ENCODE measurements at places on chromosomes 3 and 15. TPM values are rescaled to one million over a fixed set of nuclear protein-coding genes. Genes with fewer than 3 reads are reported as not detected.

The AADACL2 gene
- total RNA-seq, result not detected

The CLDN16 gene
- not detected for total RNA-seq

The THPO gene
- 0.13 TPM for total RNA-seq

The MAN2A2 gene
- total RNA-seq, result 18.9 TPM

The LYZL4 gene
- not detected for total RNA-seq

The NUP210 gene
- total RNA-seq, result 0.99 TPM

The SEMA3B gene
- 11.1 TPM for total RNA-seq

The PCLAF gene
- 18.5 TPM for total RNA-seq

The LARP6 gene
- 49.7 TPM for total RNA-seq

The TMCO5A gene
- not detected for total RNA-seq

The CD200R1 gene
- total RNA-seq, result 0.06 TPM

The CTXN2 gene
- total RNA-seq, result not detected

The ARID3B gene
- 1.6 TPM for total RNA-seq

The IL20RB gene
- 0.31 TPM for total RNA-seq

The MAGI1 gene
- 10.6 TPM for total RNA-seq

The ATP13A4 gene
- 0.31 TPM for total RNA-seq

The CEP19 gene
- 3.3 TPM for total RNA-seq

The NOX5 gene
- 0.13 TPM for total RNA-seq

The INKA1 gene
- 20.5 TPM for total RNA-seq

The RARB gene
- 6.9 TPM for total RNA-seq

The OXTR gene
- 0.79 TPM for total RNA-seq

The KNL1 gene
- 10.8 TPM for total RNA-seq

The AQP9 gene
- not detected for total RNA-seq

The ILDR1 gene
- not detected for total RNA-seq

The DNASE1L3 gene
- total RNA-seq, result not detected

The GREM1 gene
- under 0.01 TPM for total RNA-seq

The TAGLN3 gene
- not detected for total RNA-seq

The TRH gene
- not detected for total RNA-seq

The C3orf22 gene
- not detected for total RNA-seq

The COL6A5 gene
- total RNA-seq, result not detected

The HIGD2B gene
- total RNA-seq, result not detected

The PLA2G4B gene
- 0.50 TPM for total RNA-seq

The STAC gene
- total RNA-seq, result 20.1 TPM

The MST1R gene
- total RNA-seq, result 2.0 TPM

The SLC9C1 gene
- 0.13 TPM for total RNA-seq

The LRRC31 gene
- total RNA-seq, result not detected

The SLC35A5 gene
- total RNA-seq, result 43.0 TPM

The GXYLT2 gene
- 2.6 TPM for total RNA-seq

The RFT1 gene
- 9.9 TPM for total RNA-seq

The GRK7 gene
- total RNA-seq, result not detected

The TADA3 gene
- total RNA-seq, result 65.0 TPM

The ZPLD1 gene
- total RNA-seq, result 0.26 TPM

The RLBP1 gene
- not detected for total RNA-seq

The CLDN18 gene
- total RNA-seq, result not detected

The DUSP7 gene
- total RNA-seq, result 7.4 TPM
